ENCODE measurements at places on chromosomes 7 and 10. TPM values are rescaled to one million over a fixed set of nuclear protein-coding genes. Genes with fewer than 3 reads are reported as not detected.
A peak's percentile ranks its signal among the peaks of the same experiment; 100 is the strongest.

DNA sequence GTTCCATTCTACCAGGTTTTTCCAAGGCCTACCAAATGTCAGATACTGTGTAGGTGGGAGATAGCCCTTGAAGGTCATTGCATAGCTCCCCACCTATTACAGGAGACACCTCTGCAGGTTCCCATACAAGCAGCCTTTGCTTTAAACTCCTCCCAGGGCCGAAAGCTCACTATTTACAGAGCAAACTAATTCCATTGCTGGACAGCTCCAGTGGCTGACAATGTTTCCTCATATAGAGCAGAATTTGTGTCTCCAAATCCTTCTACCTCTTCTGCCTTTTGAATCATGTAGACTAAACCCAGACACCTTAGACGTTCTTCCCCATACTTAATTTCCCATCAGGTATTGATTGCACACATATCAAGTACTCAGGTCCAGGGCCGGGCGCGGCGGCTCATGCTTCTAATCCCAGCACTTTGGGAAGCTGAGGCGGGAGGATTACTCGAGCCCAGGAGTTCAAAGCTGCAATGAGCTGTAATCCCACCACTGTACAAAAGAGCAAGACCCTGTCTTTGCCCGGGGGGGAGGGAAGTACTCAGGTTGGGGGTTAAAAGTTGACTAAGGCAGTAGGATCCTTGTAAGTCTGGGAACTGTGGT lies 2.1 kb downstream of the CNNM1 start:
- H3K4me1 ChIP-seq = peaks cover 6% of the 10 kb centered on the region
- H3K27me3 ChIP-seq = no peaks in the 10 kb centered on the region

GRCh38 chr7:4765776-4766490 lies 9.5 kb upstream of the AP5Z1 start:
- H3K27ac ChIP-seq = no peak overlapping the region
- DNase-seq = no peak
- no peak overlapping the region for H3K4me3 ChIP-seq
- H3K36me3 ChIP-seq = no peaks in the 10 kb centered on the region
- no peaks in the 10 kb centered on the region for H3K4me1 ChIP-seq
- no peaks in the 10 kb centered on the region for H3K27me3 ChIP-seq

The TMEM236 gene
- total RNA-seq = 0.43 TPM

GRCh38 chr10:119688033-119688508 lies 36.9 kb downstream of the BAG3 start:
- no peak overlapping the region for H3K4me3 ChIP-seq
- no peaks in the 10 kb centered on the region for H3K36me3 ChIP-seq
- H3K27me3 ChIP-seq = no peaks in the 10 kb centered on the region
- no peak for DNase-seq
- no peak overlapping the region for H3K27ac ChIP-seq

DNA sequence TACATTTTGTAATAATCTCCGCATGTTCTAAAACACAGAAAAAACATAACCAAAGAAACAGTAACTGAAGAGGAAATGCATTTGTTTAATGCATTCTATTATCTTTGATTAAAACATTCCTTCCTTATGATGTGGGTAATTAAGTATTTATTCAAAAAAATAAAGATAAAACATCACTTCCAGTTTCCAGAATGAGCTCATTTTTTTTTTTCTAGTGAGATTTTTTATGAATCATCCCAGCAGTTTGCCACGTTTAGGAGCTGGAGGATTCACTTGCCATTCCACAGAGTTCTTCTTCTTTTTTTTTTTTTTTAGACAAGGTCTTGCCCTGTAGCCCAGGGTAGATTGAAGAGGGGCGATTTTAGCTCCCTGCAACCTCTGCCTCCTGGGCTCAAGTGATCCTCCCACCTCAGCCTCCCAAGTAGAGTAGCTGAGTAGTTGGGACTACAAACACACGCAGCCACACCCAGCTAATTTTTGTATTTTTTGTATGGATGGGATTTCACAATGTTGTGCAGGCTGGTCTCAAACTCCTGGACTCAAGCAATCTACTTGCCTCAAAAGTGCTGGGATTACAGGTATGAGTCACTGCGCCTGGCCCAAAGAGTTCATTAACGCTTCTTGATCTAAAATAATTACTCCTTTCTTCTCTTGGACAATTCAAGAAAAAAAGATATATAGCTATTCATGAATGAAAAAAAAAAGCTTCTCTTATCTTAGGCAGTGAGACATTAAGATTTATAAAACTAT lies 177.3 kb downstream of the DKK1 start:
- no peak for DNase-seq
- no peak overlapping the region for H3K4me3 ChIP-seq
- no peaks in the 10 kb centered on the region for H3K27me3 ChIP-seq

GRCh38 chr10:75599875-75600648 lies 168.6 kb downstream of the LRMDA start:
- no peaks in the 10 kb centered on the region for H3K36me3 ChIP-seq
- no peak for DNase-seq
- H3K27ac ChIP-seq = no peak overlapping the region
- no peak overlapping the region for H3K4me3 ChIP-seq

DNA sequence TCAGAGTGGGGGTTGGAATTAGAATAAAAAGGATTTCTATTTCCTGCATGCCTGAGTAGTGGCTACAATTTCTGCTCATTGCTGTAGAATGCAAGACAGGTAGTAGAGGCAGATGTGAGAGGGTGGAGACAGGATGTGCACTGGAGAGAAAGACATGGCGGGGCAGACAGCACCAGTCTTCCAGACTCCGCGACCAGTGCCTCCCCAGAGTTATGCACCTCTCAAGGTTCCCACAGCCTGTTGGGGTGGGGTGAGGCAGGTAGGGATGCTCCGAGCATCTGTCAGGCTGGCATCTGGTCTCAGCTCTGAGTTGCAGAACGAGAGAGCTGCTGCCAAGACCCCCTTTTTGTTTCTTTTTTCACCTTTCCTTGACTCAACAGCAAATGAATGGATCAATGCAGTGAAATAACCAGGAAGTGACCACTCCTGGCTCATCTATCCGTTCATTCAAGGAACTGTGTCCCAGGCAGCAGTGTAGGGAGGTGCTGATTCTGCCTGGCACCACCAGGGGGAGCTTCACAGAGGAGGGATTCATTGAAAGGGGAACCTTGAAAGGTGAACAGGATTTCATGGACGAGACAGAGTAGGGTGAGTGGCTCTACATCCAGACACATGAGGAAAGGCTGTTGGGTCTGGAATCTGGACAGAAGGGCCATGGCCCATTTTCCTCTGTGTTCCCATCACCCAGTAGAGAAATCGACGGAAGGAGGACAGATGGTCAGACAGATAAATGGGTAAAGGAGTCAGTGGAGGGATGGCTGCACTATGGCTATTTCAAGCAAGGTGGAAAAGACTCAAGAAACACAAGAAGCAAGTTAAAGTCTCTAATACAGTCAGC lies 17.2 kb upstream of the SLC18A3 start:
- no peaks in the 10 kb centered on the region for H3K27me3 ChIP-seq
- peak; percentile 64 for DNase-seq
- H3K36me3 ChIP-seq = no peaks in the 10 kb centered on the region
- H3K27ac ChIP-seq = no peak overlapping the region

DNA sequence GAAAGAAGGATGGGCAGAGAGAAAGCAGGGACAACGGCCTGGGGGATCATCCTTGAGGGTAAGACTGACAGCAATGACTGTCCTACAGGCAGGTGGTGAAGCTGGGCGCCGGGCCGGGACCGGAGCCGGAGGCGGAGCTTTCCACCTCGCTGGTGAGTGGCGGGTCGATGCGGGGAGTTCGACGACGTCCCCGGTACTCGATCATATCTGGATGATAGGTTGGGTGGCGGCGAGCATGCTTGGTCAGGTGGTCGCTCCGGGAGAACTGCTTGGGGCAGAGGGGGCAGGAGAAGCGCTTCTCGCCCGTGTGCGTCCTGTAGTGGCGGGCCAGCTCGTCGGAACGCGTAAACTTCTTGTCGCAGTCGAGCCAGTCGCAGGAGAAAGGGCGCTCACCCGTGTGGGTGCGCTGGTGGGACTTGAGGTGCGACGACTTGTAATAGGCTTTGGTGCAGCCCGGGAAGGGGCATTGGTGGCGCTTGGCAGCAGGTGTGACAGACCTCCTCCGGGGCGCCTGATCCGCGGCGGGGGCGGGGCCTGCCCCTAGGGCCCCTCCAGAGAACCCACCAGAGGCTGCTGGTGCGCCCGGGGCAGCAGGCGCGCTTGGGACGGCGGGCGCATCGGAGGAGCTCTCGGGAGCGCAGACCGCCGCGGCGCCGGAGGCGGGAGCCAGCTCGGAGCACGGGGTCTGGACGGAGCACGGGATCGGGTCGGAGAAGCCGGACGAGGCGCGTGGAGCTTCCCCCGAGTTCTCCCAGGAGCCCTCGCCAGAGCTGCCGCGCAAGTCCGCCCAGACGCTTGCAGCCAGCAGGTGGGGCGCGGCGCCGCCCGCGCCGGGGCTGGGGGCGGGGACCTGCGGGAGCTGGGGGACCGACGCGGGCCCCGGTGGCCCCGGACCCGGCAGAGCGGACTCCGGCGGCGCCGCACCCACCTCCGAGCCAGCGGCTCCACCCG lies 752 bp downstream of the KLF14 start:
- peak overlapping the region; percentile 53 for H3K4me3 ChIP-seq
- H3K27ac ChIP-seq = peak overlapping the region; percentile 9
- no peaks in the 10 kb centered on the region for H3K27me3 ChIP-seq
- H3K4me1 ChIP-seq = no peaks in the 10 kb centered on the region

The ATOH7 gene
- total RNA-seq = 0.63 TPM

The RTKN2 gene
- total RNA-seq = 7.5 TPM

DNA sequence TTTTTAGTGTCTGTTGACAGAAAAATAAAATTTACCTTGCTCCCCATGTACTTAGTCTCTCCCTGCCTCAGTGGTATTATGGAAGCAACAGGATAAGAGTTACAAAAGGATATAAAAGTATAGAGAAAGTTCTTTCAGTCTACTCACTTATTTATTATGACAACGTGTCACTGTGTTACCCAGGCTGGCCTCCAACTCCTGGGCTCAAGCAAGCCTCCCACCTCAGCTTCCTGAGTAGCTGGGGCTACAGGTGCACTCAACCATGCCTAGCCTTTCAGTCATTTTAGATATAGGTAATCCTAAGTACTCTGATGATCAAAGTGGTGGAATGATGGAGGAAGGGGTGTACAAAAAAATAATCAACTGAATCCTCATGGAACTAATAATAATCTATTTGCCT lies 215.2 kb upstream of the MKLN1 start:
- no peak overlapping the region for H3K4me3 ChIP-seq
- DNase-seq = no peak
- H3K27me3 ChIP-seq = no peaks in the 10 kb centered on the region

The ADAM12 gene
- 9.2 TPM for total RNA-seq

- DNase-seq = peak; percentile 39
- H3K4me3 ChIP-seq = no peak overlapping the region
- no peak overlapping the region for H3K27ac ChIP-seq
- H3K27me3 ChIP-seq = no peaks in the 10 kb centered on the region
Measured at GRCh38 chr7:74466196-74466813, 12.6 kb downstream of the GTF2IRD1 start.

DNA sequence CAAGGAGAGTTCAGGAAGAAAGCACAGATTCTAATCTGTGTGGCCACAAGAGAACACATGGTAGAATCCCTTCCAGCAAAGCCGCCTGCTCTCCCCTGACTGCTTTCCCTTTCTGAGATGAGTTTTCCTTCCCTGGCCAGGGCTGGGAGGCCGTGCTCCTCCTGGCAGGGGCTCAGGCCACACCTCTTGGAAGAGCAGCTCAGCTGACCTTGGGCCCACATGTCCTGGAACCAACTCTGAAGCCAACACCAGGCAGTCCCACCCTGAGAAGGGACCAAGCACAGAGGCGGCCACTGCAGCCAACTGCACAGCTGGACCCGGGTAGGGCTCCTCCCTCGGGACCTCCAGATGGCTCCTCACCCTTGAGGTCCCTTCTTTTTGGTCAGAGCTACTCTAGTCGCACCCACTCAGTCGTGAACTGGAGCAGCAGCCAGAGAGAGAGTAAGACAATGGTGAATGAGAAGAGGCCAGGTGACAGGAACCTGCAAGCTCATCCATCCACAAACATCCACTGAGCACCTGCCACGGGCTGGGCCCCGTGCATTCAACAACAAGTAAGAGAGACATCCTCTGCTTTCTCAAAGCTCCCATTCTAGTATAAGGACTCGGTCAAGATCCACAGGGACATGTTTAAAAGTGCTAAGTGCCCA lies 40.3 kb downstream of the FAM53B start:
- no peaks in the 10 kb centered on the region for H3K27me3 ChIP-seq
- H3K4me3 ChIP-seq = no peak overlapping the region
- DNase-seq = peak; percentile 92
- H3K4me1 ChIP-seq = peaks cover 100% of the 10 kb centered on the region
- H3K27ac ChIP-seq = peak overlapping the region; percentile 81

GRCh38 chr10:72089618-72090017 lies 1.3 kb upstream of the SPOCK2 start:
- H3K4me1 ChIP-seq = peaks cover 17% of the 10 kb centered on the region
- H3K4me3 ChIP-seq = no peak overlapping the region
- no peaks in the 10 kb centered on the region for H3K27me3 ChIP-seq
- no peak overlapping the region for H3K27ac ChIP-seq
- no peak for DNase-seq

The LIPF gene
- 0.81 TPM for total RNA-seq

The ERVW-1 gene
- total RNA-seq = 7.5 TPM

DNA sequence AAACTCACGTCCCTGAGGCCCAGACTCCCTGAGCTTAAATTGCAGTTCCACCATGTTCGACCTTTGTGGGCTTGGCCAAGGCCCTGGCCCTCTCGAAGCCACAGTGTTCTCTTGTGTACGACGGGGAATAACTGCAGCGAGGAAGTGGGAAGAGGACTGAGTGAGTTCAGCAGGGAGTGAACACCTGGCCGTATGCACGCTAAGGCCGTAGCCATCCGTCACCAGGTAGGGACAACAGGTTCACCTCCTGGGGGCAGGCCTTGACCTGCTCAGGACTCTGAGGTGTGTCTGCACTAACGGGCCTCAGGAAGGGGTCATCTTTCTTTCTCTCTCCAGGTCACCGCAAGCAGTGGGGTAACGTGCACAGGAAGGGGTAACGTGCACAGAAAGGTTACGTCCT lies 67.2 kb upstream of the CTBP2 start:
- no peak overlapping the region for H3K27ac ChIP-seq
- peak overlapping the region; percentile 45 for H3K4me3 ChIP-seq
- H3K4me1 ChIP-seq = no peaks in the 10 kb centered on the region
- H3K36me3 ChIP-seq = no peaks in the 10 kb centered on the region

- no peak overlapping the region for H3K4me3 ChIP-seq
- no peaks in the 10 kb centered on the region for H3K27me3 ChIP-seq
- no peak overlapping the region for H3K27ac ChIP-seq
- no peaks in the 10 kb centered on the region for H3K4me1 ChIP-seq
- no peak for DNase-seq
Measured at GRCh38 chr7:122846591-122846990, 39.7 kb downstream of the CADPS2 start.
